Activated CD8-positive, alpha-beta T cell treated with anti-CD3 and anti-CD28 coated beads, Interleukin-2, amount 10 ng/mL, durations not matched to agents 7 days and 5 days (primary cell): ENCODE measurements at places on chromosomes 7 and 10. TPM values are rescaled to one million over a fixed set of nuclear protein-coding genes. Genes with fewer than 3 reads are reported as not detected.

- no peak overlapping the region for H3K4me3 ChIP-seq
- no peaks in the 10 kb centered on the region for H3K4me1 ChIP-seq
- H3K27me3 ChIP-seq = no peaks in the 10 kb centered on the region
- no peak overlapping the region for H3K27ac ChIP-seq
These were observed 319.3 kb upstream of the NRP1 start for GRCh38 chr10:33653584-33654367.

GRCh38 chr7:128400566-128400965 is 9.2 kb downstream of the IMPDH1 start:
- peaks cover 24% of the 10 kb centered on the region for H3K4me1 ChIP-seq
- no peak for DNase-seq
- no peak overlapping the region for H3K4me3 ChIP-seq
- H3K36me3 ChIP-seq = peaks cover 49% of the 10 kb centered on the region
- no peak overlapping the region for H3K27ac ChIP-seq

Gene NRF1
- 28.1 TPM for total RNA-seq

Gene HOXA4
- total RNA-seq = not detected

DNA sequence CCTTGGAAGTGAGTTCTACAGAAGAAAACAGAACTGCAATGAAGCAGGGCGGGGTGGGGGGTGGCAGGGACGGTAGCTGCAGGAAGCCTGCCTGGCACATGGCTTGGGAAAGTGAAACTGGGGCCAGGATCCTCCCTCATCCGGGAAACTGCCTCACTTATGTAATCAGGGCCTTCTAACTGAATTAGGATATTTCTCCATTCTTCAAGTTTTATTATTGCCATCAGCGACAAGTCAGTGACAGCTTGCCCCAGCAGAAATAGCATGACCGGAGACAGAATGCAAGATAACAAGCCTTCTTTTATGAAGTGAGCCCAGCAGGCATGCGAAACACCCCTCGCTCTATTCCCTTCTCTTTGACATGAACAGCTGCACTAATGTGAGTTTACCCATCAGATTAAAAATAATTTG is 77.5 kb upstream of the CACUL1 start:
- H3K36me3 ChIP-seq = no peaks in the 10 kb centered on the region
- H3K27me3 ChIP-seq = no peaks in the 10 kb centered on the region
- H3K27ac ChIP-seq = no peak overlapping the region
- peaks cover 7% of the 10 kb centered on the region for H3K4me1 ChIP-seq
- DNase-seq = no peak

DNA sequence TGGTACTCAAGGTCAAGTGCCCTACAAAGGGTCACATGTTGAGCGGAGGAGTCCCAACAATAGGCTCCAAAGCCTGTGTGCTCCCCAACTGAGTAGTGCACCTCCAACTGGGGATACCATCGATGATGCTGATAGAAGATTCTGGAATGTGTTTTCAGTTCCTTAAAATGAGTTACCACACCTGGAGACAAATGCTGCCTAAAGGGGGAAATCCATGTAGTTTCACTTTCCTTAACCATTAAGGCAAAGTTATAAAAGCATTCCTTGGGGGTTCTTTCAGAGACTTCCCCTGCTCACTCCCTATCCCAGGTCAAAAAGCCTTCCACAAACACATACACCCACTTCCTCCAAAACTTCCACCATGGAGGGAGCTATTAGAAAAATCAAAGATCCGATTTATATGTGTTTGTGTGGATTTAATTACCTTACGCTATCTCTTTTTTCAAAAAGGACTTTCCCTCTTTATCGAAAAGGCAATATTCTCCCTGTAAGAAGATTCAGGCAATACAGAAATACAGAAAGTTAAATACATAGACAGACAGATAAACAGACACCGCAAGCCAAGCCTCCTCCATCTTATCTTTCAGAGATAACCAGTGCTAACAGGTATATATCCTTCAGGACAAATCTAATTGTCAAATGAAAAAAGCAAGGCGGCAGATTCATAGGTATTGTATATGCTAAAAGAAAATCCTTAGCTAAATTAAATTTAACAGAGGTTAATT is 135.9 kb upstream of the ASAH2 start:
- no peak for DNase-seq
- H3K27me3 ChIP-seq = no peaks in the 10 kb centered on the region
- no peak overlapping the region for H3K4me3 ChIP-seq

Gene NUTM2A
- 0.29 TPM for total RNA-seq

DNA sequence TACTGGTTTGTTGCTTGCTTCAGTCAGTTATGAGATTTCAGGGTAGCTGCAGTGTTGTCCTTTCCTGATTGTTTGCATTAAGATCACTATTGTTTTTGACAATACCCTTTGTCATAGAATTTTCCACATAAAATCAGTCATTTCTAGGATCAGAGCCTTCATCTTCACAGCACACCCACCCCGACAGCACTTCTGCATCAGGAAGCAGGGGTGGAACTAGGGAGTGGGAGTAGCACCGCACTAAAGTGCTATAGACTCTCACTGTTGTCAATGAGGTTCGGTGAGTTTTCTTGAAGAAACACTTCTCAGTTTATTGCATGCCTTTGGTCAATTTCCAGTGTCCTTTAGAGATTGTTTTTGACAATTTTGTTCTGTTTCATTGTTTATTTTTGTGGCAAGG is 632.5 kb downstream of the AUTS2 start:
- no peaks in the 10 kb centered on the region for H3K4me1 ChIP-seq
- no peak for DNase-seq
- peaks cover 5% of the 10 kb centered on the region for H3K36me3 ChIP-seq
- H3K4me3 ChIP-seq = no peak overlapping the region
- no peak overlapping the region for H3K27ac ChIP-seq
